ENCODE measurements at places on chromosomes 7 and 10.

DNA sequence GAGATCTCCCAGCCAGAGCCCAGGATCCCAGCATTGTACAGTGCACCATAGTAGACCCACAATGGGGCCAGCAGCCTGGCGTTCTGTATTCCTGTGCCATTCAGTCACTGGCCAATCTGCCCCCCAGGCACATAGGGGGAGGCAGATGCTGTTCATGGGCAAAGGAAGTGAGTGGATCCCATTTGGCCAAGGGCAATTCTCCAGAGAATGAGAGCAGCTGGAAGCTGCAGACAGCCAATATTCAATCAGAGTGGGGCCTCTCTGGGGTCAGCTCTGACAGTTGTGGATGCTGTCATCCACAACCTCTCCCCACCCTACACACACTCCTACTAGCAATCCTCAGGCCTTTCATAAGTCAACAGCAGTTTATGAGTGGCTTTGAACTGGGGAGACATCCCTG is 17.5 kb downstream of the STEAP1B start:
- DNase-seq: no peak

DNA sequence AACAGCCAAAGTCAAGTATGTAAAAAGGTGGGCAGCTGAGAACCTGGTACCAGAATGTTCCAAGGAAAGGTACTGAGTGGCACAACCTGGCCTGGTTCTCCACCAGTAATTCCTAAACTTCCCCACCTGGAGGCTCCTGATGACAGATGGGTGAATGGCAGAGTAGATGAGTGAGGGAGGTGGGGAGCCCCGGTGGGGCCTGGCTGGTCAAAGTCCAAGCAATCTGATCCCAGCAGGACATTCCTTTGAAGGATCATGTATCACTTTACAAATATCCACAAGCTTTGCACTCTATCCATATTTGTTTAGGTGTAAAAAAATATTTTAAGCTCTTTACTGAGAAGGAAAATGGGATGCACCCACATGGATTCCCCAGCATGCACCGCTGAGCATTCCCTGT is 250.2 kb downstream of the DPP6 start:
- no peak for DNase-seq

DNA sequence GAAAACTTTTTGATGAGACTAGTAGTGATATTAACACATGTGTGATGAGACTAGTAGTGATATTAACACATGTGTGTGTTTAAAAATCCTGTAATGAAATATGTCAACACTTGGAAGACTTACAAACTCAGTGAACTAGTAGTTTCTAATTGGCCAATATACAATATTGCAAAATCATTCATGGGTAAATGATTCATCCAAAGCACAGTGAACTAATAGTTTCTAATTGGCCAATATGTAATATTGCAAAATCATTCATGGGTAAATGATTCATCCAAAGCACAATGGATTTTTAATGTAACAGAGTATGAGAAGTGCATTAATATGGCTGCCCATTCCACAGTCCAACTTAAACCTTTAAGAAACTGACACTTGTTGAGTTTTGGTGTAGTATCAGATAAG is 77.8 kb downstream of the ATAD1 start:
- no peak for DNase-seq

GRCh38 chr10:1672001-1672781 is 65.1 kb downstream of the ADARB2 start:
- no peak for DNase-seq

DNA sequence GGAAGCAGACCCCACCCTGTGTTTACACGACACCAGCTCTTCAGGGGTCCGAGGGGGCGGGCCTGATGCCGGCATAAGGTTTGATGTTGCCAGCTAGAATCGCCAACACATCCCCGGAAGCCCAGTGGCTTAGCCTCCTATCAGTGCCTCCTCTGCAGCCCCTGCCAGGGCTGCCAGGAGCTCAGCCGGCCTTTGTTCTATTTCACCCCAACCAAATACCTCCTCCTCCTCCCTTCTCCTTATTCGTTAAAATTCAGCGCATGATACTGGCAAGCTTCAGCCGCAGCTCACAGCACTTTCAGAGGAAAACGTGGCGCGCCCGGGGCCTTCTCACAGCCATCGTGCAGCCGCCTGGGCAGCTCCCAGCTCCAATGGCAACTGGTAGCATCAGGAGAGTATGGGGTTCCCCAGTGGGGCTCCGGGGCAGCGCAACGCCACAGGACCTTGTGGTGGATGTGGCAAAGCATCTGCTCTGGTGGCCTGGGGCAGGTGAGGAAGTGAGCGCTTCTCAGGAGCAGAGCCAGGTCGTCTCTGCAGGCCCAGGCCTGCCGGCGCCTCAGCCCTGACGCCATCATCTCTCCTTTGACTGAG is 176.4 kb upstream of the RHEB start:
- no peak for DNase-seq

DNA sequence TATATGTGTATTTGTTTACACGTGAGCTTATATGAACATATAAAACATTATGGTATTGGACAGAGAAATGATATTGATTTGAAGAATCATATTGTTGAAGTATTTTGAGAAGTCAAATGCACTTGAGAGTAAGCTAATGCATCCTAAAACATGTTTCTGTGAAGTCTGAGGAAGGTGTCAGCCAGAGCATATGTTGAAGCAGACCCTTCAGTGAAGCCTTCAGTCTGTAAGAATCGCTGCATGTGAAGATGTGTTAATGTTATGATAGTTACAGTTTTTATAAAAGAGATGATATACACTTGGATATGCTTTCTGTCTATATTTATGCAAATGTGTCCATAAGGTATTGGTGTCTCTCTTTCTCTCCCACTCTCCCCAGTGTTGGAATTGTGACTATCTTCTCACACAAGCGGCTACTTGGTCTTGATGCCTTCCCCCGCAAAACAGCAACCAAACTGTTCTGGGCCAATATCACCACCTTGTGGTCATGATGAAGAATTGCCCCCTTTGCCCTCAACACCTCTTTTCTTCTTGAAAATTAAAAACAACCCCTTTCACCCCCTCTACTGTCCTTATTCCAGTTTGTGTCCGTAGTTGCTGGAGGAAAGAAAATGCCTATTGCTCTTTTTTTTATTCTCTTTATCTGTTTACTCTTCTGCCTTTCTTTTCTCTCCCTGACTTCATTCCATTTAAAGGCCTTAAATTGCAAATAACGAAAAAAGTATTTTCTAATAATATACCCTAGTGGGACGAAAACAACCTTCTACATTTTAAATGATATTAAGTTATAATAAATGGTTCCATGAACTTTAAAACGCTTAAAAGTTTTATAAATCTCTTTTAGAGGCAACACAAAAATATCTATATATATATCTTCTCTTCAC is 64.9 kb downstream of the IKZF1 start:
- DNase-seq: peak; percentile 50

- no peak for DNase-seq
These were observed 148.2 kb upstream of the FERD3L start for GRCh38 chr7:19293431-19293830.
